Activated CD4-positive, alpha-beta T cell treated with anti-CD3 and anti-CD28 coated beads, Interleukin-2, amount 50 U/mL, for 24 hours (primary cell): ENCODE measurements at places on chromosomes 3 and 15.

DNA sequence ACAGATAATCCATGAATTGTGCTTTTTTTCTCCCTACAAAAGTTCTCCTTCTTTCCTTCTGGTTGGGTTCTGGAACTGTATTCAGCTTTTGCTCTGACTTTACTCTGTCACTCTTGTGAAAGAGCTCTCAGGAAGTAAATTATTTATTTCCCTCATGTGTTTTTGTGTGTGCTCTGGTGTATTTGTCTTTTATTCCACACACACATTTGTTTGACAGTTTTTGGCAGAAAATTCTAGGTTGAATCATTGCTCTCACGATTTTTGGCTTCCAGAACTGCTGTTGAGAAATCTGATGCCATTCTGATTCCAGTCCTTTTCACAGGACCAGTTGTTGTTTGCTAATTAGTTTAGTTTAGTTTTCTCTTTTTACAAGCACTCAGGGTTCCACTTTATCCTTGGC lies 172.8 kb downstream of the PLCH1 start:
- no peak for DNase-seq

- DNase-seq, result no peak
These were observed 121.2 kb upstream of the RASGRP1 start for GRCh38 chr15:38685686-38686339.

DNA sequence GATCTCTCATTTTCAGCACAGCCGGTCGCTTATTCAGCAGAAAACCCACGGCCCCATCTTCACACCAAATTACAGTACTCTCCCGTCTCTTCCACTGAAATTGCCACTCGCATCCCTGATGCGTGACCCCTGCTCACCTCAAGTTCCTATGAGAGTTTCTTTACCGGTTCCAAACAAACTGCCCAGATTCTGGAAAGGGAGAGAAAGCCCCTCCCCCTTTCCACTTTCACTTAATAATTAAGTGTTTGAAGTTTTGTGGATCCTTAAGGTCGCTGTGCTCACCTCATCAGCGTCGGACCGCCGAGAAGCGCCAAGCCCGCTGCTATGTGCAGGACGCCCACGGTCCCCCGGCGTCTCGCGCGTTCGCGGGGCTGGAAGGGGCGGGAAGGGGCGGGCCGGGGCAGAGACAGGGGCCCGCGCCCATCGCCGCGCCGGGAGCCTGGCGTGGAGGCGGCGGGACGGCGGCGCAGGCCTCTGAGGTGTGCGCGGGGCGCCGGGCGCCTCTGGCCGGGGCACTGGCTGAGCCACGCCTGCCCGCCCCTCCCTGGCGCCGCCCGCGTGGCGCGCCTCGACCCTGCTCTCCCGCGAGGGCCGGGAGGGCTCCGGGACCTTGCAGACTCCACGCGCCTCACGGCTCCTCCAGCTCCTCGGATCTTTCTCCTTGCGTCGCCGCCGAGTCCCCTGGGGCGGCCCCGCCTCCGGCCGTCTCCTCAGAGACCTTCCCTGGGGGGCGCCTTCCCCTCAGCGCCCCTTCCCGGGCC lies at the start of gene GPR156:
Gene GPR156 (minus strand): TSS at position 476 of the 761 bp plus-strand sequence. CDS start 41,124 bp downstream, outside the sequence.
- no peak for DNase-seq

DNA sequence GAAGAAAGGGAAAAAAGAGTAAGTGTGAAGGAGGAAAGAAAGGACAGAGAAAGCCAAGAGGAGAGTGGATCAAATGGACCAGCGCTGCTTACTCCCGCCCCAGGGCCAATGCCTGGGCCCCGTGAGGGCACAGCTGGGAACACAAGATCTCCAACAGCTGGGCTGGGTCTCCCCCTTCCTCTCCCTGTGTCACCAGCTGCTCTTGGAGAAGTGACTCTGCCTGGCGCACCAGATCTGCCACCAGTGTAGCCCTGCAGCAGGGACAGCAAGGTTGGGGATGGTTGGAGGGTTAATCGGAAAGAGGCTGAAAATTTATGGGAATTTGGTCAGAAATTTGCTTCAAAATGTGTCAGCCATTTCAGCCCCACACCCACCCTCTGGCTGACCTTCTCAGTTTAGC lies 8.4 kb downstream of the CDAN1 start:
- DNase-seq, result no peak

- no peak for DNase-seq
These were observed 1.5 kb downstream of the FOXB1 start for GRCh38 chr15:60005352-60006202.

DNA sequence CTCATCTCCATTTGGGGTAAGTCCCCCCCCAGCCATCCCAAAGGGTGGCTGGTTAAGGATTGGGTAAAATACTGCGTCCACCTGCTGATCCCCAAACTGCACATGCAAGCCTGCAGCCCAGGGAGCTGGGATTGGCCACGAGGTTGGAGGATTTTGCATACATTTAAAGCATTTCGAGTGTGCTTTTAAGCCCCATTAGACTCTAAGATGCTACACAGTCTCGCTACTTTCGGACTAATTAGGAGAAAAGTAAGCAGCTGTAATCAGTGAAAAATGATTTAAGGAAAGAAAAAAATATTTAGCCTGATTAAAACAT lies 23.9 kb downstream of the SLC6A6 start:
- DNase-seq, result no peak

- no peak for DNase-seq
These were observed 19.0 kb downstream of the FAN1 start for GRCh38 chr15:30922480-30923311.

DNA sequence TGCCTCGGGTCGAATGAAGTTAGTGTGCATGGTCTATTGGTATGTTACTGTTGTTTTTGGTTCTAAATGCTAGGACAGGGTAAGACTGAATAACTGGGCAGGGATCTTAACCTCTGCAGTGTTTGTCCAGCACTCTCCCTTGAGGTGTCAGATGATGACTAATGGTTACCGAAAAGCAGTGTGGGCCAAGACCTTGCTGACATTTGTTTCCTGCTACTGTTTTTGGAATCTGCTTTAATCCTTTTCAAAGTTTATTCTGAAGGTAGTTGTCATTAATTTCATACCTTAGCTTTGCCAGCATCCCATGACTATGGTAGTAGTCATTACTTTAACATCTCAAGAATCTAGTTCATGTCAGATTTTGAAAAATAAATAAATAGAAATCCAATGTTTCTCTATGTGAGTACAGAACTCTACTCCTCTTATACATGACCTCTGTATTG lies 117.0 kb downstream of the P3H2 start:
- DNase-seq, result no peak

DNA sequence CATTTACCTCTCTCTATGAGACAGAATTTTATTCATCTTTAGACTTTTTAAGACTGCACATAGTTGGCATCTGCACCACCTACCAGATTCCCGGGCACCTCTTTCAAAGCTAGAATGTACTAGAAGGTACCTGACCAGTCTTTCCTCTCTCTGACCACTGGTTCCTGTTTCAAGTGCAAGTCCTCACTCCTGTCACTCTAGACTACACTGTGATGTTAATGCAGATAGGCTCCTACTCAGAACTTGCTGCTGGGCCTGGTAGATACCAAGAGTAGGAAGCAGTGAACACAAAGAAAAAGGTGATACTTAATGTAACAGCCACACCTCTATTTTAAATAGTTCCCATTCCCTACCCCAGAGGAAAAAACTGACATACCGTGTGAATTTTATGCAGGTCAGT lies 8.1 kb upstream of the TCAIM start:
- no peak for DNase-seq

- DNase-seq, result no peak
These were observed 418.4 kb downstream of the PDCD6IP start for GRCh38 chr3:34216711-34217335.

- no peak for DNase-seq
These were observed 33.6 kb downstream of the PAQR9 start for GRCh38 chr3:142929890-142930289.

DNA sequence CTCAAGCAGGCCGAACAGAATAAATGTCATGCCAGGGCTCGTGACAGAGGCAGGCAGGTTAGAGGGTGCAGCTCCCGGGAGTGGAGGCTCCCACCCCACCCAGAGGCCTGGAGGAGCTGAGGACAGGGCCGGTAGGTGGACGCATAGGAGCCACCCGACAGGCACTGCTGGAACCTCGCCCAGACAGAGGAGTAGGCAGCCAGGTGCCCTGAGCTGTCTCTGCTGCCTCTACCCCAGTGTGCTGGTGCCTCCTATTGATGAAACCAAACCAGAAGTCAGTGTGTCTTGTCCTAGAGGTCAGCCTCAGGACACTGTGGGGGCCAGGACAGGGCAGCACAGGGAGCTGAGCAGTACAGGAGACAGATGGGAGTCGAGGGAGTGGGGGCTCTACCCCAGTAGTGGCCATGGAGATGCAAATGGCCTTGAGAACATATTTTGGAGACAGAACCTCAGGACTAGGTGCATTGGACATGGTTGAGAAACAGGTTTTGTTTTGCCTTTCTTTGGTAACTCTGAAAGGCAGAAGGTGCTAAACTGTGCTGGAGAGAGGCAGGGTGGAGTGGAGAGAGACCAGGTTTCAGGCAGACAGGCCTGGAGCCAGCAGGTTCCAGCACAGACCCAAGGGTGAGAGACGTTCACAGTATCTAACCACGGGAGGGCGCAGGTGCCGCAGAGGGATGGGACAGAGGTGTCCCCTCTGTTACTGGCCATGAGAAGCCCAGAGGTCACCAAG lies 15.4 kb upstream of the KLF15 start:
- DNase-seq, result no peak

GRCh38 chr15:88144921-88145653 lies 111.5 kb downstream of the NTRK3 start:
- DNase-seq, result no peak

DNA sequence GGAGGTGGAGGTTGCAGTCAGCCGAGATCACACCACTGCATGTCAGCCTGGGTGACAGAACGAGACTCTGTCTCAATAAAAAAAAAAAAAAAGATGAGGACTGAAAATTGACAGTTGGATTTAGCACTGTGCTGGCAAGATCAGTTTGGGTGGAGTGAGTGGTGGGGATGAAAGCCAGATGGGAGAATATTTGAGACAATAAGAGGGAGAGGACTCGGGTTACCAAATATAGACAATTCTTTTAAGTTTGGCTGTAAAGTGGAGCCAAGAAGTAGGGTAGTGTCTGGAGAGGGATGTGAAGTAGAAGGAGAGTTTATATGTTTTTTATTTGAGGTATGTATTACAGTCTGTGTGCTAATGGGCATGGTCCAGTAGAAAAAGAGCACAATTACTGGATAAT lies 20.4 kb downstream of the TMOD3 start:
- DNase-seq, result no peak

- no peak for DNase-seq
These were observed 5.0 kb downstream of the ZNF385D start for GRCh38 chr3:21745966-21746365.

GRCh38 chr3:138549179-138549977 lies 44.7 kb downstream of the CEP70 start:
- no peak for DNase-seq

DNA sequence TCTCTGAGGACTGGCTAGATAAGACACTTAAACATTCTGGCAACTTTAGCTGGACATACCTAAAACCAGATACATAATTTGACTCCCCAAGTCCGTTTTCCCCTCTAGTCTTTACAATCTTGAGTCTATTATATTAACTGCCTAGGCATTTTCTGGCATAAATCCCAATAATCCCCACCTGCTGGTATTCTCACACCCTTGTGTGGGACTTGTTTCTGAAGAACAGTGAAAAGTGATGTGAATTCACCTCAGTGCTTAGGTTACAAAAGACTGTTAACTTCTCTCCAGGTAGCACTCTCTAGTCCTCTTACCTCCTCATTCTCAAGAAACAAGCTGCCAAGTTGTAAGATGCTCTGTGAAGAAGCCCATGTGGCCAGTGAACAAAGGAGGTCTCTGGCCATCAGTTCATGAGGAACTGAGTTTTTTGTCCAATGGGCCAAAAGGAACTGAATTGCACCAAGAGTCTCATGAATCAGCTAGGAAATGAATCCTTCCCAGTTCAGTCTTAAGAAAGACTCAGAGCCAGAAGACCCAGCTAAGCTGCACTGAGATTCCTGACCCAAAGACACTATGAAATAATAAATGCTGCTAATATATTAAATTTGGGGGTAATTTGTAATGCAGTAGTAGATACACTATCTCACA lies 4.1 kb downstream of the OSBPL11 start:
- DNase-seq, result no peak

GRCh38 chr3:182041668-182042291 lies 330.1 kb downstream of the SOX2 start:
- DNase-seq, result no peak

DNA sequence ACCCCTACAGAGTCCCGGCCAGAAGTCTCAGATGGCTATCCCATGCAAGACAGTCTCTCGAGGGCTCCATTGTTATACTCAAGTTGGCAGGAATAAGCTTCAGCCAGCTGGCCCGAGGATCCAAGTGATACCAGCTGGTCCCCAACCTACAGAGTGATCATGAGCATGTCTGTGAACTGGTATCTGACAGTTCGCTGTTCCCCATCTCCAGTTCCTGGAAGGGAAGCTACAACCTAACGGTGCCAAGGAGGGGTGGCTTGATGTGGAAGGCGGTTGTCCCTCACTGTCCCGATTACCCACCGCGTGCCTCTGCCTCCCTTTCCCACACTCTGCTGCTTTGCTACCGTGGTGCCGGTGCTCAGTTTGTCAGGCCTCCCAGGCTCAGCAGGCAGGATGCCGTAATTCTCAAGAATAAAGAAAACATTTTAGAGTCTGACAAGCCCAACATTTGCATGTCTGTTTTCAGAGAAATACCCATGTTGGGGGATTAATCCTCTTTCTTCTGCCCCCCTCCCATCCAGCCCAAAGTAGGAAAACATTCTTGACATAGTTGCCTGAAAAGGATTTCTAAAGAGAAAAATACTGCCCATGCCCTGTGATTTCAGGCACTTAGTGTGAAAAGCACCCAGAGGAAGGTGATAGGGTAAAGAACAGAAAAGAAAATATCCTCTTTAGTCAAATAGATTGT lies 49.4 kb upstream of the HES1 start:
- DNase-seq, result no peak

- no peak for DNase-seq
These were observed 187.6 kb downstream of the NLGN1 start for GRCh38 chr3:173584838-173585831.

DNA sequence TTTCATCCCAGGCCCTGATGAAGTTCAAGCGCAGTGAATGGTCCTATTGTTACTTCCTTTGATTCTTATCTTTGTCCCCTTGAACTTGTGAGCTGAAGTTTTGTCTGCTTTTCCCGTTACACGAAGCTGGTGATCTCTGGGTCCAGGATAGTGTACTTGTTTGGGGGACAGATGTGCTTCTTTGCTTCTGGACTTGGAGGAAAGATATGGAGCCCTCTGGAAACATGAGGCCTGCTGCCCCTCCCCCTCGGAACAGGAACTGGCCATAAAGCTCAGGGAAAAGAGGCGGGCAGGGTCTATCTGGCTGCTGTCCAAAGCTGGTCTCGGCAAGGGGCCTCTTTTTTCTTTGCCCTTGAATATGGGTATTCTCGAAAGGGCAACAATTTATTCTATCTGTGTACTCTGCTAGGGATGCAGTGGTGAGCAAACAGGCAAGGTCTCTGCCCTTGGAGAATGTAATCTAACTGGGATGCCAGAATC lies 47.6 kb downstream of the IDH2 start:
- DNase-seq, result no peak

DNA sequence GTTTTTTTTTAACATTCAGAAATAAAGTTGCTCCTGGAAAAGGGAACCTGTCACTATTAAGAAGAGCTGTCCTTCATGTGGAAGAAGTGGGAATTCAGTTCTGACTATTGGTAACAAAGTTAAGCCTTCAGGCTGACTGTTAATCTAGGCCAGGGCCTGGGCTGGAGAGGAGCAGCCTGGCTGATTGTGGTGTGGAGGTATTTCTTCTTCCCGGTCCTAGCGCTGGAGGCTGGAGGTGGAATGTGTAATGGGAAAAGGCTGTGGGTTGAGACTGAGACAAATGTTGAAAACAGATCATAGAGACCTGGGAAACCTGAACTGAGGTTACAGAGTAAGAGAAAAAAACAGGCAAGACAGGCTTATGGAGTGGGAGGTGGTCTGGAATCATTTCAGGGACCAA lies 23.8 kb upstream of the SH3BP5 start:
- no peak for DNase-seq

- DNase-seq, result no peak
These were observed 21.4 kb upstream of the LIPC start for GRCh38 chr15:58410353-58410752.
